ENCODE measurements at places on chromosomes 12 and 14. TPM values are rescaled to one million over a fixed set of nuclear protein-coding genes. Genes with fewer than 3 reads are reported as not detected.

The RBMS2 gene
- 6.7 TPM for total RNA-seq

The EML5 gene
- 3.1 TPM for total RNA-seq

The DICER1 gene
- 34.1 TPM for total RNA-seq

The ITGB7 gene
- total RNA-seq, result 1.1 TPM

The BICDL1 gene
- not detected for total RNA-seq

The PROX2 gene
- not detected for total RNA-seq

The TESPA1 gene
- total RNA-seq, result under 0.01 TPM

The MAP1LC3B2 gene
- 0.48 TPM for total RNA-seq

The SUPT16H gene
- 68.8 TPM for total RNA-seq

The LRFN5 gene
- total RNA-seq, result 0.12 TPM

The KCNK13 gene
- total RNA-seq, result not detected

The KRT81 gene
- total RNA-seq, result 0.72 TPM

The VDR gene
- total RNA-seq, result 22.9 TPM

The PRB2 gene
- total RNA-seq, result not detected

The SMIM41 gene
- not detected for total RNA-seq

The POC1B gene
- total RNA-seq, result 10.7 TPM

The UNC119B gene
- total RNA-seq, result 10.2 TPM

The KRT74 gene
- not detected for total RNA-seq

The ERBB3 gene
- 3.0 TPM for total RNA-seq

The B3GNT4 gene
- total RNA-seq, result not detected

The MLH3 gene
- total RNA-seq, result 19.2 TPM

The HOXC5 gene
- total RNA-seq, result 0.78 TPM

The AICDA gene
- total RNA-seq, result not detected

The ACVRL1 gene
- total RNA-seq, result not detected

The DPF3 gene
- 6.5 TPM for total RNA-seq

The CTSG gene
- not detected for total RNA-seq

The TEX52 gene
- total RNA-seq, result not detected

The TAS2R43 gene
- 0.36 TPM for total RNA-seq

The CRIP1 gene
- total RNA-seq, result not detected

The ENDOU gene
- not detected for total RNA-seq

The FNTB gene
- total RNA-seq, result 15.4 TPM

The FRMD6 gene
- 98.9 TPM for total RNA-seq

The SLC38A1 gene
- 6.2 TPM for total RNA-seq

The MYO1A gene
- not detected for total RNA-seq

The ARHGEF25 gene
- total RNA-seq, result 11.5 TPM

The TTC9 gene
- not detected for total RNA-seq

The ZFHX2 gene
- total RNA-seq, result not detected

The ADAM20 gene
- 0.12 TPM for total RNA-seq
